ENCODE measurements at places on chromosomes 1 and 21.

- peak; percentile 55 for DNase-seq
Observed at GRCh38 chr1:76142771-76143540, 68.4 kb downstream of the ST6GALNAC3 start.

DNA sequence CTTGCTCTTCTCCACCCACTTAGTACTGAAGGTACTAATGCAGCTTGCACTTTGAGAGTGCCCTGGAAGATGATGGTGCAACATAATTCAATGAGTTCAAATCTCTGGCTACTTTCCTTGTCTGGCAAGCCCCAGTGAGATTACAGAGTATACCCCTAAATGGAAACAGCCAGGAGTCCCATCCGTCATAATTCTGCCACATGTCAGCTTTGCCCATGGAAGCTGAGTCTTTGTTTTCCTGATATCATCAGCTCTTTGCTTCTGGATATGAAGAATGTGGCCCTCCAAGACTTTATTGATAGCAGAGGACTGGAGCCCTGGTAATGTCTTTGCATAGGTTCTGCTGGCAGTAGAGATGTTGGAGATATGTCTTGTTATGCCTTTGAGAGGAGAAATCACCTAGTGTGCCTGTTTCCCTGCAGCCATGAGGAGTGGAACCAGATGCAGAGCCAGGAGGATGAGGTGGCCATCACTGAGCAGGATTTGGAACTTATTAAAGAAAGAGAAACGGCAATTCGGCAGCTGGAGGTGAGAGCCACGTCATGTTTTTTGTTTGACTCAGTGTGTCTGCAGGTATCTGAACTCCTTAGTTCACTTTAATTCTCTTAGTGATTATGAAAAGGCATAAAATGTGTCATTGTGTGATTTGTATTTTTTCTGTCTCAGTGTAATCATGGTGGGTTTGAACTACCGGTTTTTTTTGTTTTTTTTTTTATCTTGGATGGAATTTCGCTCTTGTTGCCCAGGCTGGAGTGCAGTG is 18.7 kb upstream of the PPP1R8 start:
- DNase-seq, result no peak

- DNase-seq, result no peak
Observed at GRCh38 chr21:30146558-30147282, 19.9 kb downstream of the CLDN17 start.

GRCh38 chr1:67687649-67688048 is 2.6 kb downstream of the GADD45A start:
- peak; percentile 91 for DNase-seq

All from fibroblast of skin of right biceps (primary cell).